Left lung (tissue), 14 donors: ENCODE measurements at places on chromosomes 11 and 22. TPM values are rescaled to one million over a fixed set of nuclear protein-coding genes. Genes with fewer than 3 reads are reported as not detected.

GRCh38 chr11:118696673-118697226, 17.3 kb upstream of the TREH start:
- DNase-seq: no peak

DNA sequence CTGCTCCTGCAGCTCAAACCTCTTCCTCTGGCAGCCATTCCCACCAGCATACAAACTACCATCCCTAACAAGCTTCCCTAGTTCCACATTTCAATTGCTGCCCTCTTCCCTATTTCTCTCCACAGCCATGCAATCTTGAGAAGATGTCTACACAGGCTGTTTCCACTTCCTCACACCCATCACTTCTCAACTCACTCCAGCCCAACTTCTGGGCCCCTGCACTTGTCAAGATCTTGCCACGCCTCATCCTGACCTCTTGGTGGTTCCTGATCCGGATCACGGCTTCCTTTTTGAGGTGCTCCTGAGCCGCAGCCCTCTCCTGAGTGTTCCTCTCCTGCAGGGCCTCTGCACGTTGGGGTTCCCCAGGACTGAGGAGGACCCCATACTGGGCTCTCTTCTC, 22.6 kb downstream of the RPL27A start:
- no peak for DNase-seq

- DNase-seq: no peak
Measured at GRCh38 chr11:124153821-124154220, 29.3 kb upstream of the OR10D3 start.

- peak; percentile 86 for DNase-seq
Measured at GRCh38 chr11:64165842-64166635, at the start of gene MACROD1. Gene MACROD1 (minus strand): TSS chr11:64166113. CDS start chr11:64165994, 119 bp downstream.

DNA sequence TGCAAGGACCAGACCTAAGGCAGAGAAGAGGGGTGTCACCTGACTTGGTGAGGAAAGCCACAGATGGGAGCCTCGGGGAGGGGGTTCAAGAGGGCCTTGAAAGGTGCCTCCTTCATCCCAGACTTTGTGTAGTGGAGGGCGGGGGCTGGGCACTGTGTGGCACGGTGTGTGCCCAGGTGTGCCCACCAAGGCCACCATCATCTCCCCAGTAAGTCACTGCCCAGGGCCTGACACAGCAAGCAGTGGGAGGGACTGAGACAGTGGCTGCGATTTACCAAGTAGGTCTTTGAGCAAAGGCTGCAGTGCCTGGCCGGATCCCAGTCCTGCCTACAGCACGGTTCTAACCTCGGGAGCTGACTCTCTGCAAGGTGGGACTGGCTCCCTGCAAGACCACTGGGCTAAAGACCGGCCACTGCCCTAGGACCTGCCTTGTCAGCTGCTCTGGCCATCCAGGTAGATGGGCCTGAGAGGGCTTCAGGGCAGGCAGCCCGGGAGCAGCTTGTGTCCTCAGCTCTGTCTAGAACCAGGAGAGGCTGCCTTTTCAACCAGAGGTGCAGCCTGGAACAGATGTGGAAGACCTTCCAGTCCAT, 1.4 kb downstream of the OSM start:
- no peak for DNase-seq

DNA sequence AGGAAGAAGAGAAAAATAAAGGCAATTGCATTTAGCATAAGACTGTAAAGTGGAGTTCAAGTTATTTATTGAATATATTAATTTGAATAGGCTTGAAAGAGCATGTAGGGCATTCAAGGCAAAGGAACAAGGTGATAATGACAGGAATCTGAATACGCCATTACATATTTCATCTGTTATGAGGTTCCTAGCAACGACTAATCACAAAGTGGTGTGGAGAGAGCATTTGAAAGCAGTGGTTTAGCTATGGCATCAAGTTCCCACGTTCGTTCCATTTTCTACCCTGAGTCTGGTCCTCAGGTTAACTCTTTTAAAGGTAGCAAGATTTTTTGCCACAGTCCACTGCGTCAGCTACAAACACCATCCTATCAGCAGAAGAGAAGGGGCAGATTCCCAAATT, 59.4 kb downstream of the CNTN5 start:
- DNase-seq: no peak

DNA sequence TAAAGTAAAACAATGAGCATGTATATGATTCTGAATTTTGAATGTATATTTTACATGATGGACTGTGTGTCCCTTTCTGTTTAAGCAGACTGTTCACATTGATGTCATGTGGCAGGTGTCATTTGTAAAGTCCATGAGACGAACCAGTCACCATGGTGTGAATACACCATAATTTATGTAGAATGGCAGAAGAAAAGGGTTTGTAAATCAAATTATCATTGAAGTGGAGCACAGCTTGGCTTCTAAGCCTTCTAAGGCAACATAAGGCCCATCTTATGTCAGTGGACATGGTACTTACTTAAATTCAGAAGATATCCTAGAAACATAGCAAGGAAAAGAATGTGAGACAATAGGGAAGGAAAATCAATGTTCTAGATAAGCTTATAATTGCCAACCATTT, 4.4 kb downstream of the MAP6 start:
- DNase-seq: no peak

The DERL3 gene
- polyA plus RNA-seq: 2.4 TPM

The TAF6L gene
- polyA plus RNA-seq: 30.5 TPM

The OR51D1 gene
- not detected for polyA plus RNA-seq

The VPREB1 gene
- 0.43 TPM for polyA plus RNA-seq

DNA sequence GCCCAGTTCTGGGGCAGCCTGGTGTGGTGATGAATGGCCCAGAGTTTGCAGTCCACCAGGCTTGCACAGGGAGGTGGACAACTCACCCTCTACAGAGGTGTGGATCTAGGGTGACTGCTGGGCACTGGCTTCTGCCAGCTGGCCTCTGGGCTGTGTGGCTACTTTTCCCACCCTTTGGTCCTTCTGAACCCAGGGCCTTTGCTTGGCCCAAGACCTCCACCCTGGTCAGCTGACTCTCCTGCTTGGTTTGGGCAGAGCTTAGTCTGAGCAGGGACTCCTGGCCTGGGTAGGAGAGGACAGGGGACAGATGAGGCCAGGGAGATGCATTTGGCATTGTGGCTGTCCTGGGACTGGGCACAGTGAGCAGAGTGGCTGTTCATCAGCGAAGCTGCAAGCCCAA, 83.0 kb upstream of the SHANK2 start:
- DNase-seq: peak; percentile 16
